ENCODE measurements at places on chromosomes 7 and 10. TPM values are rescaled to one million over a fixed set of nuclear protein-coding genes. Genes with fewer than 3 reads are reported as not detected.

The A1CF gene
- not detected for total RNA-seq

The AGFG2 gene
- 28.5 TPM for total RNA-seq

The HOXA10 gene
- total RNA-seq: 2.3 TPM

The ATRNL1 gene
- total RNA-seq: 0.77 TPM

The CC2D2B gene
- 0.13 TPM for total RNA-seq
